IPS DF 6.9 (cell line): ENCODE measurements at places on chromosomes 7 and 10.

GRCh38 chr7:125661006-125661405 lies 731.4 kb upstream of the POT1 start:
- no peak for DNase-seq

- DNase-seq, result no peak
Measured at GRCh38 chr10:99781734-99782429, 558 bp upstream of the ABCC2 start.

GRCh38 chr7:138982204-138982623 lies 1.0 kb upstream of the KIAA1549 start:
- no peak for DNase-seq

DNA sequence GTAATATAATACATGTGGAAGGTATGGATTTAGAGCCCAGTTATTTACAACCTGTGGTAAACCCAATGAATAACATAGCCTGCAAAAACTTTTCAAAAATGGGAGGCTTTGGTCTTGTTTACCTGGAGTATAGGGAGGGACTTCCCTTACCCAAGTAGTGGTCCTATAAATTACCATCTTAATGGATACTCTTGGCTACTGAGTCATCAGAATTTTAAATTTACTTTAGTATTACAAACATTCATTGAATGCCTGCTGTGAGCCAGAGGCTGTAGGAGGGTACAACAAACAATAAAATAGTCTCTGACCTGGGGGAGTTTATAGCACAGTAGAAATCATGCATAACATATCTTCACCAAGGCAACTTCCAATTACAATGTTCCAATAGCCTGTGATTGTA lies 365.1 kb downstream of the BBS9 start:
- DNase-seq, result no peak

DNA sequence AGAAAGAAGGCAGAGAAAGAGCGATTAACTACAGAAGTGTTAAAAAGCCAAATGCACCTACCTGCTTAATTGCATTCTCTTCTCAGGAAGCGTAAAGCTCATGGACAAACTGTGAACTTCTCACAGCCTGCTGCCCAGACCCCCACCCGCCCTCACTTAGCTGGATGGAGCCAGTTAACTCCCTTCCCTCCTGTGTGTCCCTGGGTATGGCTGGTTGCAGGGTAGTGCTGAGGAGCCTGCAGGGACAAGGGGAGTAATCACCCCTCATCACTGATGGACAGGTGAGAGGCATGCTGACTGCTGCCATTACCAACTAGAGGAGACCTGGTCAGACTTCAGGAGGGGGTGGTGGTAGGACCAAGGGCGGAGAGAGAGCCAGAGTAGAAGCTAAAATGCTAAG lies 37.5 kb downstream of the ENO4 start:
- DNase-seq, result no peak

GRCh38 chr10:61905837-61906561 lies 4.5 kb downstream of the ARID5B start:
- no peak for DNase-seq

DNA sequence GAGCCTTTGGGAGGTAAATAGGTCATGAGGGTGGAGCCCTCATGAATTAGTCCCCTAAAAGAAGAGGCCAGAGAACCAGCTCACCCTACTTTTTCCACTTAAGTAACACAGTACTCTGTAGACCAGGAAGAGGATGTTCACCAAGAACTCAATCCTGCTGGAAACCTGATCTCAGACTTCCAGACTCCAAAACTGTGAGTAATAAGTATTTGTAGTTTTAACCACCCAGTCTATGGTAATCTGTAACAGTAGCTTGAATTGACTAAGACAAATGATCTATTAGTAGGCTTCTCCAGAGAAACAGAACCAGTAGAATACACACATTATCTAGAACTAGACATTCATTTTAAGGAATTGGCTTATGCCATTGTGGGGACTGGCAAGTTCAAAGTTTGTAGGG lies 51.5 kb downstream of the ANKMY2 start:
- no peak for DNase-seq
